Endothelial cell (in vitro differentiated cells): ENCODE measurements at places on chromosomes 1 and 21.

DNA sequence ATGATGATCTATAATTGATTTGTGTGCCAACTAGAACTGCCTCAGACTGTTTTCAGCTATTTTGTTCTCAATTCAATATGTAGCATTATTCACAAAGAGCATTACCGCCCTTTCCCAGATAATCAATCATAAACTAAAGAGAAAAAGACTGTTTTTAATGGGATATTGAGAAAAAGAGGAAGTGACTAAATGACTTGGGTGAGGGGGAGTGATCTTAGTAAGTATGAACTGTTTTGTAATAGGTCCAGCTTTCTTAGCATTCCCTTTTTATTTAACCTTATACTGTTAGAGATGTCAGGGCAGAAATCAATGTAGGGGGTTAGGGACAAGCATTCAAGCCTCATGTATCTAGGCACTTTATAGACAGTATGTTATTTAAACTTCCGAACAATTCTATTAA, 157.8 kb upstream of the DPYD start:
- DNase-seq, result no peak

DNA sequence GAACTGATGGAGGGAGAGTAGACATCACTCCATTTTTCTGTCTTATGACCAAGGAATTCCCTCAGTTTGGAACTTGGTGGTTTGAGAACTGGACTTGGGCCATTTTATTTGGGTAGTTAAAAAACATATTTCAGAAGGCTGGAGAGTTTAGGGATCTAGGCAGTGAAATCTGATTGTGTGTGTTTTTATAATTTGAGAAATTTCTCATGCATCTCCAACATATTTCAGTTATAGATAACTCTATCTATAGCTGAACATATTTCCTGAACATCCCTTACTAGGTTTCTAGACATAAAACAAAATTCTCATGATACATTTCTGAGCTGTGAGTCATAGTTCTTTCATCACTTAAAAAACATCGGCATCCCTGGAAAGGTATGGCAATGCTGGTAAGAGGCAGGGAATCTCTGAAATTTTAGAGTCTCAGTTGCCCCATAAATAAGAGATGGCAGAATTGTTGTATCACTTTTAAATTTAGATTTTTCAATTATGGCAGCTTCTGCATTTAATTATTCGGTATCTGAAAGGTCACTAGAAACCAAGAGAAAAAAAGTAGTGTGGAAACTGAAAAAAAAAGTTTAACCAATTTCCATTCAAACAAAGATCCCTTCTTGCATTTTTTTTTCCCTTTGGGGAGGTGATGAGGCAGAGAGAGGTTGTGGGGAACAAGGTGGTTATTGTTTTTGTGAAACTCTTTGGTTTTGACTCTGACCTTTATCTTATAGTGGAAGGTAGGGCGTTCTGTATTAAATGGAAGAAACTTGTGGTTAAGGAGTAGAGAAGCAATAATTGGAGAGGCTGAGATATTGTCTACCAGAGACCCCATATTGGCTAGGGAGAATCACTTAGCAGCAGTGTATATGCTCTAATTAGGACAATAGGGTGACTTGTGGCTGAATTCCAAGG, 102.9 kb downstream of the FASLG start:
- DNase-seq, result no peak

DNA sequence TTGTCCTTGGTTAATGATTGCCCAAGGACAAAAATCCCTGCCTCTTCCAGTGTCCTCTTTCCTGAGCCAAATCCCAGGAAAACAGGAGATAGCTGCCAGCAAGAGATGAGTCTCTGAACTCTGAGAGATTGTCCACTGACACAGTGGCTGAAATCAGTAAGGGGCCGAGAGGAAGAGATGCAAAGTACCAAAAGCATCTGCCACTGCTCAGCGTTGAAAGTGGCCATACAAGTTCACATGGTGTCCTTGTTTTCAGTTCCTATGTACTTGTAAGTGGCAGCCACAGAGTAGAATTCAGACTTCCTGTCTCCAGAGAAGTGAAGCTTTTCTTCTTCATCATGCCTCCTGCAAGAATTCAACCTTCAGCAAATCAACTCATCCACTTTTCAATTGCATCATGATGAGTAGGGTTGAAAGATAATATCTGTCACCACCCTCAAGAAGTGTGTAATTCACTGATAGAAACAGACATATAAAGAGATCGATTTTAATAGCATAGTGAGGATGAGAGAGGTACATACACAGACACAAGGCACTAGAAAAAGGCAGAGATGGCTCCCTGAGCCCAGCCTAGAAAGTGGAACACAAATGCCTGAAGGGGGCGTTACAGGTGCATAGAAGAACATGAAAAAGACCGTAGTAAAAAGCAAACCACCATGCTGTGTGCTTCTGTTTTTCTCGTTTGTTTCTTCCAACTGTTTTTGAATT, 185.8 kb downstream of the MRPL39 start:
- DNase-seq, result peak; percentile 29

GRCh38 chr1:3319874-3320245, 134.6 kb upstream of the ARHGEF16 start:
- peak; percentile 46 for DNase-seq

- DNase-seq, result no peak
Measured at GRCh38 chr1:204742676-204743251, 57.2 kb upstream of the LRRN2 start.

GRCh38 chr1:67432745-67433144, 2.5 kb upstream of the SERBP1 start:
- no peak for DNase-seq

- DNase-seq, result no peak
Measured at GRCh38 chr1:164843743-164844500, 284.9 kb downstream of the PBX1 start.

GRCh38 chr21:41865002-41865777, 14.0 kb downstream of the PRDM15 start:
- DNase-seq, result no peak

DNA sequence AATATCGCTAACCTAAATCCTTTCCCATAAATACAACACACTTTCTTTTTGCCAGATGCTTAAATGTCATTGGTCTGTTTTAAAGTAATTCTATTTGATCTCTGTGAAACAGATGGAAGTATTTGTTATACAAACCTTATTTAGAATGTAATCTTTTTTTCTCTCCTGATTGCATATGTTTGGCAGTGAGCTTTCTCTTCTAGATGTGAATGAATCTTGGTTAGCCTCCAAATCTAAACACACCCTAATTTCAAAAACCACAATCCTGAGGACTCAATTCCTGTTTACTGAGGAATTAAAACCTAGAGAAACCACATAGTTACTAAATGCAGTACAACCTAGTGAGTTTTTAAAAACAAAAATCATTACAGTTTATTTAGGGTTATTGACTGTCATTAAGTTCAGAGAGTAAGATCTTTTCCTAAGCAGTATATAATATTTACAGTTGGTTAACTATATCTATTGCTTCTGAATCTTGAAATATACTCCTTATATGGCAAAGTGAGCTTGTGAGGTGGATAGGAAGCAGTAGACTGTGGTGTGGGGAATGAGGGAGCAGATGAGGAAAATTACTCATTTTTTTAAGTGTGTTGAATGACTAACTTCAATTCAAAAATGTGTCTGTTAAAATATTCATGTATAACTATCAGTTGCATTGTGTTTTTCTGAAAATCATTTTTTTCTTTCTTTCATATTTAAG, 218.7 kb downstream of the FMN2 start:
- no peak for DNase-seq

DNA sequence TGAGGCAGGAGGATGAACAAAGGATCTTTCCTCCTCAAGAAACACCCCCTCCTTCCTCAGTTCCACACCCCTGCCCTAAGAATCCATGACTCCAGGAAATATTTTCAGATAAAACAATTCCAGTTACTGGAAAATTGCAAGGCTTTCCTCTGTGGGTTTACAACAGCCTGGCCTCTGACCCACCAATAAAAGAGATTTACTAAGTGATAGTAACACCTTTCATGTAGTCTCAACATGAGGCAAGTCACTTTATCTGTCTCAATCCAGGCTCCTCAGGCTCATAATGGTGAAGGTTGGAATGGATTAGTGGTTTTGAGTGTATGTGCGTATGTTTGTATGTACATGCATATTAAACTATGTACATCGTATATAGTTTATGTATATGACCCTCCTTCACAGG, 71.4 kb upstream of the PPP2R5A start:
- no peak for DNase-seq

- peak; percentile 47 for DNase-seq
Measured at GRCh38 chr1:108816049-108816893, 40.6 kb downstream of the AKNAD1 start.

GRCh38 chr21:42089093-42089631, 18.0 kb downstream of the UMODL1 start:
- no peak for DNase-seq

- DNase-seq, result no peak
Measured at GRCh38 chr1:14479865-14480264, 118.6 kb upstream of the KAZN start.

GRCh38 chr1:205971082-205971481, 27.8 kb upstream of the SLC26A9 start:
- no peak for DNase-seq

GRCh38 chr1:62688687-62689085, 500 bp upstream of the DOCK7 start:
- no peak for DNase-seq

GRCh38 chr1:174074757-174075156, 52.6 kb upstream of the RC3H1 start:
- DNase-seq, result no peak

- no peak for DNase-seq
Measured at GRCh38 chr21:46650476-46651098, 15.1 kb downstream of the PRMT2 start.

- DNase-seq, result no peak
Measured at GRCh38 chr1:113912594-113913311, 7.6 kb downstream of the DCLRE1B start.

- DNase-seq, result no peak
Measured at GRCh38 chr1:30611741-30612309, 111.6 kb downstream of the MATN1 start.

GRCh38 chr1:162375463-162375862, 1.2 kb downstream of the SPATA46 start:
- no peak for DNase-seq
